Adipocyte (in vitro differentiated cells): ENCODE measurements at places on chromosomes 6 and 20.
A peak's percentile ranks its signal among the peaks of the same experiment; 100 is the strongest.

GRCh38 chr6:87054143-87054833 lies 40.6 kb downstream of the CGA start:
- DNase-seq: no peak

- DNase-seq: no peak
These were observed 42.4 kb upstream of the EYA4 start for GRCh38 chr6:133198725-133199124.

DNA sequence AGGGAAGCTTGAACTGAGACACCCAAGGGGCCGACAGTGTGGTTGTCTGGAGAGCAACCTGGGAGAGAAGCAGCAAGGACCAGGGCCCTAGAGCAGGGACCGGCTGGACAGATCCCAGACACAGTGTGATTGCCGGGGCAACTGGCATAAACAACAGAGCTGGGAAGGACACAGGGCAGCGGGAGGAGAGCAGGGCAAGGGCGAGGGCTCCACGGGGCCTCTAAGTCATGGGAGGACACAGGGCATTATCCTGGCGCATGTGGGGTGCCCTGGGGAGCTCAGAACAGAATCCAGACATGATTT lies 31.1 kb upstream of the CCR6 start:
- no peak for DNase-seq

- DNase-seq: peak; percentile 92
These were observed 34.7 kb upstream of the LAMA4 start for GRCh38 chr6:112289038-112289566.

GRCh38 chr6:35240838-35241801 lies 18.4 kb upstream of the ZNF76 start:
- DNase-seq: peak; percentile 79
